Fibroblast of the aortic adventitia (primary cell): ENCODE measurements at places on chromosomes 16 and 17.

DNA sequence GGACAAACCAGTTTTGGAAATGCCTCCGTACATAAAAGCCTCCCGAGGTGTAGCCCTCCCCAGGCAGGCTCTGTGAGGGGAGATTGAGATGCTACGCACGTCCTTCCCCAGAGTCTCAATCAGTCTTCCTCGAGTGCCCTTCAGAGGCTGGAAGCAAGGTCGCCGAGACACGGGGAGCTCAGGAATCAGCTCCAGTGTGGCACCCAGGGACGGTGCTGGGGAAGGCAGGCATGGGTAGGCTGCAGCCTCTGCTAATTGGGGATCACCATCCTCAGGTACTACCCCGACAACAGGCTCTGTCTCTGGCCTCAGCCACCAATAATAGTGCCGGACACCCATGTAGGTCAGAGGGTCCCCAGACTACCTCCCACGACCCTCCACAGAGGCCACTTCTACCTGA lies 28.1 kb upstream of the GSG1L start:
- no peak for DNase-seq

DNA sequence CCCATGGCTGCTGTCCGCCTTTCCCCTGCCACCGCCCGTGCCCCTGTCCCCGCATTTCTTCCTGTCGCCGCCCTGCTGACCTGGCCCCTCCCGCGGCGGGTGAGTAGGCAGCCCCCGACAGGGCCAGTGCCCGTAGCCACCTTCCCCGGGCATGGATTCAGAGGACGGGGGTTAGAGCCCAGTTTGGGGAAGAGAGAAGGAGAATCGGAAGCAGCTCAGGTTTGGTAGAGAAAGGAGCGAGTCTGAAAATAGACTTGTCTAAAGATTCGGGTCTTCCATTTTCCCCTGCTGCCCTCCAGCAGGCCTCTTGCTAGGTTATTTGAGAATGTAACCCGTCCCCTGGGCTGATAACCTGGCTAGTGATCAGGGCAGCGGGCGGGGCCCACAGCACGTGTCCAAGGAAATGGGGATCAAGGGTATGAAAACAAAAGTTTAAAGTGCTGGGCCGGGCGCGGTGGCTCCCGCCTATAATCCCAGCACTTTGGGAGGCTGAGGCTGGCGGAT lies 7.9 kb upstream of the CLDN9 start:
- no peak for DNase-seq

DNA sequence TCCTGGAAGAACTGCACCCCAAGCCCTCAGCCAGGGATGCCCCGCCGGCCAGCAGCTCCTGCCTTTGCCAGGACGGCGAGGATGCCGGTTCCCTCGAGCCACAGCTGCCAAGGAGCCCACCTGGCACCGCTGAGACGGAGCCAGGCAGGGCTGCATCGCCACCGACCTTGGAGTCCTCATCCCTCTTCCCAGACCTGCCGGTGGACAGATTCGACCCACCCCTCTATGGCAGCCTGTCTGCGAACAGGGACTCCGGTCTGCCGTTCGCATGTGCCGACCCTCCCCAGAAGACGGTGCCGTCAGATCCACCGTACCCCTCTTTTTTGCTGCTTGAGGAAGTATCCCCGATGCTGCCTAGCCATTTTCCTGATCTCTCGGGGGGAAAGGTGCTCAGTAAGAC lies 21.4 kb upstream of the ZFPM1 start:
- DNase-seq: no peak

GRCh38 chr17:17893801-17894644 lies 57.2 kb upstream of the SREBF1 start:
- no peak for DNase-seq

- no peak for DNase-seq
Observed at GRCh38 chr16:48279199-48279598, 31.9 kb upstream of the ABCC11 start.

DNA sequence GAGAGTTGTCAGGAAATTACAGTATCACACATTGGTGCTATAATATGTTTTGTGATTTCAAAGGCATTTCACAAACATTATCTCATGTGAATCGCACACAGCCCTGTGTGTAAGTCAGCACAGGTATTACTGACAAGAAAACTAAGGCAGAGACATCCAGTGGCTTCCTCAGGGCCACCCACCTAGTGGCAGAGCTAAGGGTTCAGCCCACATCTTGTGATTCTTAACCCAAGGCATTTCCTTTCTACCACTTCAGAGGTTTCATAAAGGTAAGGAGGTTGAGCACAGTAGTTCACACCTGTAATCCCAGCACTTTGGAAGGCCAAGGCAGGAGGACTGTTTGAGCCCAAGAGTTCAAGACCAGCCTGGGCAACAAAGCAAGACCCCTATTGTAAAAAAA lies 58.2 kb downstream of the STX8 start:
- DNase-seq: no peak

DNA sequence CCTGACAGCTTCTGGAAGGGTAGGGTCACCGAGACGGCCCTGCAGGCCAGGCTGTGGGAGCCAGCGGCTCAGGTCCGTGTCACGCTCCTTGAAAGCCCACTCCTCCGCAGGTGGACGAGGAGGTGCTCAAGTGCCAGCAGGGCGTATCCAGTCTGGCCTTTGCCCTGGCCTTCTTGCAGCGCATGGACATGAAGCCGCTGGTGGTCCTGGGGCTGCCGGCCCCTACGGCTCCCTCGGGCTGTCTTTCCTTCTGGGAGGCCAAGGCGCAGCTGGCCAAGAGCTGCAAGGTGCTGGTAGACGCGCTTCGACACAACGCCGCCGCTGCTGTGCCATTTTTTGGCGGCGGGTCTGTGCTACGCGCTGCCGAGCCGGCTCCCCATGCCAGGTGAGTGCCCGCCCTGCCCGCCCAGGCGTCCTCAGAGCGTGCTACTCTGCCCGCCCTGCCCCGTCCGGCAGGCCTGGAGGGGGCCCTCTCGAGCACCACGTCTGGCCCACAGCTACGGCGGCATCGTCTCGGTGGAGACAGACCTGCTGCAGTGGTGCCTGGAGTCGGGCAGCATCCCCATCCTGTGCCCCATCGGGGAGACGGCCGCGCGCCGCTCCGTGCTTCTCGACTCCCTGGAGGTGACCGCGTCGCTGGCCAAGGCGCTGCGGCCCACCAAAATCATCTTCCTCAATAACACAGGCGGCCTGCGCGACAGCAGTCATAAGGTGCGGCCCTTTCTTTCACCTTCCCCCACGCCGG lies 1.3 kb downstream of the NAGS start:
- DNase-seq: no peak

DNA sequence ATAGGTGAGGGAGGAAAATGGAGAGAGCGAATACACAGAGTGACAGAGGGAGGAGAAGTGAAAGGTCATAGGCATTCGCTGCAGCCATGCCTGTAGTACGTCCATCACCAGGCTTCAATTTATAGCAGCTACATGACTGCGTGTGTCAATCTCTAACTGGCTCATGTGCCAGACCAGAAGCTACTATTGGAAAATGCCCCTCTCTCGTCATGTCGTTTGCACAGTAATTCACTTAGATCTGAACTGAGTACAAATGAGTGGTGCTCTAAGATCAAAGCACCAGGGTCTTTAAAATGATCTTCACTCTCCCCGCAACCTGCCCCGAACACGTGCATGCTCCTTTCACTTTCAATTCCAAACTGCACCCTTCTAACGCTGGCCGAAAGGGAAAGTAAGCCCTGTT lies 51.3 kb downstream of the ADCY9 start:
- no peak for DNase-seq

DNA sequence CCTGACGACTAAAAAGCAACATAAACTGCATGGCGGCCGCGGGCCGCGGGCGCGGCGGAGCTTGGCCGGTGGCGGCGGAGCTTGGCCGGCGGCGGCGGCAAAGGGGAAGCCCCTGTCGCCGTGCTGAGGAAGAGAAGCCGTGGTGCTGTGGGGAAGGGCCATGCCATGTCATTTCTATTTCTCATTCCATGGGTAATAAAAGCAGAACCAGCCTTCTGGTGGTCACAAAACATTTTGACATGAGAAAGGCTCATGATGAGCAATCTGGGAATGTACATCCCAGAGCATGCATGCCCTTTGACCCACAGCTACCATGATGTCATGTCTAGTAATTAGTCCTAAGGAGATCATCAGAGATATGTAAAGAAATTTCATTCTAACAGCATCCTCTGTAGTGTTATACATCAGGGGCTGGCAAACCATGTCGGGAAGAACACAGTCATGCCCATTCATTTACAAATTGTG lies 23.9 kb upstream of the HEATR6 start:
- peak; percentile 45 for DNase-seq

DNA sequence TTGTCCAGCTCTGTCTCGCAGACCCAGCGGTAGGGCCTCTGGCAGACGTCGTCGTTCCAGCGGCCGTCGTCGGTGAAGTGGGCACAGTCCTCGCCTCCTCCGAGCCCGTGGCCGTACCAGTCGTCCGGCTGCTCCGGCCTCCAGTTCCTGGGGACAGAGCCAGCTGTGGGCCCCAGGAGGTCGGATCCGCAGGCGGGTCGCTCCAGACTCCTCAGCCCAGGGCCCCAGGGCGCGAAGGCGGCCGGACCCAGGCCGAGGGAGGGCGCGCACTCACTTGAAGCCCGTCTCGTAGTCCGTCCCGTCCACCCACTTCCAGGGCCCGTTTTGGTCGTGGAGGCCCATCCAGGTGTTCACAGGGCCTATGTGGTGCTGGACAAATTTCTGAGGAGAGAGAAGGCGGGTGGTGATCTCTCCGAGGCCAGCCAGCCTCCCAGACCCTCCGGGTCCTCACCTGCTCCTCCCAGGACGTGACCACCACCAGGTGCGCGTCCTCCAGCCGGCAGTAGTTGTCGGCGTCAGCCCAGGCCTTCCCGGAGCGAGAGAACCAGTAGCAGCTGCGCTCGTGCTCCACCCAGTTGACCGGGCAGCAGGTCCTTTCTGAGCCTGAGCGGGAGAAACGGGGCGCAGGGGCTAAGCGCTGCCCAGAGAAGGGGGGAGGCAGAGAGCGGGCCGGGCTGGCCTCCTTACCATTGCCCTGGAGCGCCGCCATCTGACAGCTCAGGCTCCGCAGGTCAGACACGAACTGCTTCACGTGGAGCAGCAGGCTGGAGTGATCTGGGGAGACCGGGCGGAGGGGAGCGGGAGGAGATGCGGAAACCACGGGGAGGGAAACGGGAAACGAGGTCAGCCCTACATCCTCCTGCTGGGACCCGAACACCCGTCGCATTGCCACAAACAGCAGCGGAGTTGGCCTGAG lies 5.2 kb downstream of the ASGR1 start:
- DNase-seq: no peak

GRCh38 chr16:58426966-58427365 lies 34.7 kb downstream of the GINS3 start:
- DNase-seq: no peak

DNA sequence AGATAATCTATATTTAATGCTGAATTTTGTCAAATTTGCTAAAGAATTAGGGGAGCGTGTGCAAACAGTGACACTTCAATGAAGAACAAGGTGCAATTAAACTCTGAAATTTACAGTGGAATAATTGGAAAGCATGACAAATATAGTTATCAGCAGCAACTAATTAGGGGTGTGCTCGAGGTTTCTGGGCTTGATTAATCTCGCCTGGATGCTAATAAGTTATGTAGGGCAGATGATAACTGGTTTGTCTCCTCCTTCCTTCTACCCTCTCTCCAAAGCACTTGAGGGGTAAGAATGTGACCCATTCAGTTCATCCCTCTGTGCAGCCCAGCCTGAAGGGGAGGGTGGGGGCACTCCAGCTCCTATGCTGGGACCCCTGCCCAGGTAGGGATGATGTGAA lies 21.9 kb downstream of the MRM1 start:
- no peak for DNase-seq

- DNase-seq: no peak
Observed at GRCh38 chr17:43070872-43071271, 45.8 kb downstream of the RND2 start.

DNA sequence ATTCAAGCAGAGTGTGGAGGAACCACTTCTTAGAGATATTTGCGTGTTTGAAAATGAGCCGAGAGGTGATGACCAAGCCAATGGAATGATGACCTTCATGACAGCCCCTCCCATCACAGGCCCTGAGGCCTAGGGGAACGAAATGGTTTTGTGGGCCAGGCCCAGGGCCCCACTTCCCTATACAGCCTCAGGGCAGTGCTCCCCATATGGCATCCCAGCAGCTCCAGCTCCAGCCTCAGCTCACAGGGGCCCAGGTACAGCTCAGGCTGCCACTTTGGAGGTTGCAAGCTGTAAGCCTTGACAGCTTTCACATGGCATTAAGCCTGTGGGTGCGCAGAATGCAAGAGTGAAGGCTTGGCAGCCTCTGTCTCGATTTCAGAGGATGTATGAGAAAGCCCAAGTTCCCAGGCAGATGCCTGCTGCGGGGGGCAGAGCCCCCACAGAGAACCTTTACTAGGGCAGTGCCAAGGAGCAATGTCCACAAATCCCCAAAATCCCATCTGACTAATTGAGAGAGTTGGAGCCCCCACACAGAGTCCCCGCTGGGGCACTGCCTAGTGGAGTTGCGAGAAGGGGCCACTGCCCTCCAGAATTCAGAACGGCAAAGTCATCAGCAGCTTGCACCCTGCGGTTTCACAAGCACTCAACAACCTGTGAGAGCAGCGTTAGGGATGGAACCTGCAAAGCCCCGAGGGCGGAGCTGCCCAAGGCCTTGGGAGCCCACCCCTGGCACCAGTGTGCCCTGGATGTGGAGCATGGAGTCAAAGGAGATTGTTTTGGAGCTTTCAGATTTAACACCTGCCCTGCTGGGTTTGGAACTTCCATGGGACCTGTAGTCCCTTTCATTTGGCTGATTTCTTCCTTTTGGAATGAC lies 21.2 kb downstream of the CHMP6 start:
- DNase-seq: no peak

- DNase-seq: no peak
Observed at GRCh38 chr16:74893541-74893940, 91.4 kb downstream of the WDR59 start.

DNA sequence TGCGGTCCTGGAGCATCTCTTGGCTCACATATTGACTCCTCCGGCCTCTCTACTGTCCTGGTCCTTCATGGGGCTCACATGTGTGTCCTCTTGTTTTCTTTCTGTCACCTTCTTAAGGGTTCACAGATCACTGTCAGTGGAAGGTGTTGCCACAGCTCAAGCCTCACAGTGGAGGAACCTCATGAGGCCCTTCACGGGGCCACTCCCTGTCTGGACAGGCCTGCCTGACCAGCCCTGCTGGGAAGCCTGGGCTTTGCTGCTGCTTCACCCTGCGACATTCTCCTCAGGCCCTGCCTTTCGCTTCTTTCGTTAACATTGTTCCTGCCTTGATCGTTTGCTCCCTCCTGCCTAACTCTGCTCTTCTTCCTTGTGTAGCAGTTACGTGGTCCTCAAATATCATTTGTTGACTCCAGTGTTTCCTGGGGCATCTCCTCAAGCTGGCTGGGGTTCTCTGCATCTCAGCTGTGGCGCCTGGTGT lies 55.9 kb downstream of the WDR45B start:
- DNase-seq: no peak

- no peak for DNase-seq
Observed at GRCh38 chr16:70598937-70599503, 47.3 kb upstream of the IL34 start.

- no peak for DNase-seq
Observed at GRCh38 chr17:1312261-1312870, 32.9 kb downstream of the TRARG1 start.

GRCh38 chr16:52544703-52545102 lies 2.2 kb downstream of the TOX3 start:
- no peak for DNase-seq

GRCh38 chr16:30850246-30850645 lies 43.6 kb downstream of the BCL7C start:
- DNase-seq: no peak
